Fibroblast of mammary gland (primary cell): ENCODE measurements at places on chromosomes 2 and 18.

GRCh38 chr2:142347751-142348150 lies 216.9 kb upstream of the LRP1B start:
- DNase-seq = no peak

DNA sequence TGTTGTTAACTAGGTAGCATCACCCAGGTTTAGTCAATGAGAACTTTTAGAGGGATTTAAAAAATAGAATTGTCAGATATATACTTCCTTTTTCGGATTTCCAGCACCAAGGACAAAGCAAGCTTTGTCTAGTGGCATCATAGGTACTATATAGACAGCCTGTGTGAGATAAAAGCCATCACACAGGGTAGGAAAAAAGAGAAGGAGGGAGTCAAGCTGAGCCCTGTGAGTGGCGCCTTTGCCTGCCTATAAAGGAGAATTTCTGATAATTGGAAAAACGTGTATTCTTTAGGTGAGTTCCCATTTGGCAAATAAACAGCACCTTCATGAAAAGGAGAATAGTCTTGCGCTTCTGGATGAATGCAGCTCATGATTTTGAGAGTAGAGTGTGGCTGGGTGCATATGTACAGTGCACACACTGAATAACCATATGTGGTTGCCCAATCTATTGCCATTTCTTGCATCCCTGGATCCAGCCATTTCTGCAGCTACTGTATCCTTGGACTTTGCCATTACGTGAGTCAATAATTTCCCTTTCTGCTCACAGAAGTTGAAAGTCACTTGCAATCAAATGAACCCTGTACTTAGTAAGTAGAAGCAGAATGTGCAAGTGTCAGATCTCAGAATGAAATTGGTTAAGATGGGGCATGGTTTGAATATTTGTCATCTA lies 559.9 kb upstream of the MEX3C start:
- DNase-seq = no peak

DNA sequence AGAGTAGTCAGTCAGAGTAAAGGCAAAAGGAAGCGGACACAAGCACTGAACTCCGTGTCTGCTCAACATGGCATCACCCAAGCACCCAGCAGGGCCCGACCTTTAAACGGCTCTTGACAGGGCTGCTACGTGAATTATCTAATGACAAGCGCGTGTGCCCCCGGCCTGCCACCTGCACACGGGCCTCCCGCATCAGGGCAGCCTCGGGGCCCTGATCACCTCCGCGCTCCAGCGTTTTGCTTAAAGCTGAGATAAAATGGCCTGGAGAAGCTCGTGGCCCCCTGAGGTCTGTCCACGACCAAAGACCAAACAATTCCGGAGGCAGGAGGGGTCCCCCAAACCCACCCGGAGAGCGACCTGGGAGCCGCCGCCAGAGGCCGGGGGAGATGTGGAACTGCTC lies 376 bp downstream of the NDUFA10 start:
- peak; percentile 3 for DNase-seq

GRCh38 chr2:173986805-173987204 lies 21.6 kb upstream of the SP3 start:
- DNase-seq = peak; percentile 68

- DNase-seq = no peak
Measured at GRCh38 chr2:62284980-62285379, 89.1 kb downstream of the B3GNT2 start.

DNA sequence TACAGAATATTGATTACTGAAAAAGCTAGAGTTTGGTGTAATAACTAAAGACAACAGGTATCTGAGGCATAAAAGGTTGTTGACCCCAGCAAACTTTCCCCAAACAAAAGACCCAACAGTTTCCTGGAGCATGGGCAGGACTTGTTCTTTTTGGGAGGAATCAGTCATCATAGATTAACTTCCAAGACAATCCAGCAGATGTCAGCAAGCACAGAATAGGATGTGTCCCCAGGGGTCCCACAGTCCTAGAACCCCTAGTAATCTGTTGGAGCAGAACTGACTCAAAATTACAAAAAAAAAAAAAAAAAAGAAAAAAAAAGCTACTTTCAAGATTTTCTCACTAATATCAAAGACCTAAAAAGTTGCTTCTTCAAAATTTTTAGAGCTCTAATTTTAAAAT lies 564.7 kb upstream of the SLC39A10 start:
- DNase-seq = no peak

GRCh38 chr18:11808001-11808855 lies 43.0 kb upstream of the CHMP1B start:
- DNase-seq = peak; percentile 73

DNA sequence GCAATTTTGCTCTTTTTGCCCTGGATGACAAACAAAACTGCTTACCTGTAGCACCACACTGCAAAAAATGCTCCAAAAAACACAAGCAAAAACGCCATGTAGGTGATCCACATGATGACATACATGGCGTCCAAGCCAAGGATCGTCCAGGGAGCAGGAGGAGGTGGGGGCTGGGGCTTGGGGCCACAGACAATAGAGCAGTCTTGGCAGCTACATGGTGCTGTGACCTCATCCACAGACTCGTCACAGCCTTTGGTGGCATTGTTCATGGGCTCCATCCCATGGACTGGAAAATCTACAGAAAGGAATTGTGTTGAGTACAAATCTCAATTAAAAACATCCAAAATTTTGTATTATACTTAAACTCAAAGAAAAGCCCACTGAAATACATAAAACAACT lies 26.1 kb downstream of the NPC1 start:
- no peak for DNase-seq

DNA sequence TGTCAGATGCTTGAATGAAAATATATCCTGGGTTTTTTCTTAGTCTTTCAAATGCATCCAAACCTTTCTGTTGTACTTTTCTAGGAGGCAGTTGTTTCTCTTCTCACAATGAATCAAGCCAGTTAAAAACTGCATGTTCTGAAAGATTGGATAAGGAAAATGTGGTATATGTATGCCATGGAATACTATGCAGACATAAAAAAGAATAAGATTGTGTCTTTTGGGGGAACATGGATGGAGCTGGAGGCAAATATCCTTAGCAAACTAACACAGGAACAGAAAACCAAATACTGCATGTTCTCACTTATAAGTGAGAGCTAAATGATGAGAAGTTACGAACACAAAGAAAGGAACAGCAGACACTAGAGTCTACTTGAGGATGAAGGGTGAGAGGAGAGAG lies 51.7 kb upstream of the MAPK4 start:
- DNase-seq = no peak

DNA sequence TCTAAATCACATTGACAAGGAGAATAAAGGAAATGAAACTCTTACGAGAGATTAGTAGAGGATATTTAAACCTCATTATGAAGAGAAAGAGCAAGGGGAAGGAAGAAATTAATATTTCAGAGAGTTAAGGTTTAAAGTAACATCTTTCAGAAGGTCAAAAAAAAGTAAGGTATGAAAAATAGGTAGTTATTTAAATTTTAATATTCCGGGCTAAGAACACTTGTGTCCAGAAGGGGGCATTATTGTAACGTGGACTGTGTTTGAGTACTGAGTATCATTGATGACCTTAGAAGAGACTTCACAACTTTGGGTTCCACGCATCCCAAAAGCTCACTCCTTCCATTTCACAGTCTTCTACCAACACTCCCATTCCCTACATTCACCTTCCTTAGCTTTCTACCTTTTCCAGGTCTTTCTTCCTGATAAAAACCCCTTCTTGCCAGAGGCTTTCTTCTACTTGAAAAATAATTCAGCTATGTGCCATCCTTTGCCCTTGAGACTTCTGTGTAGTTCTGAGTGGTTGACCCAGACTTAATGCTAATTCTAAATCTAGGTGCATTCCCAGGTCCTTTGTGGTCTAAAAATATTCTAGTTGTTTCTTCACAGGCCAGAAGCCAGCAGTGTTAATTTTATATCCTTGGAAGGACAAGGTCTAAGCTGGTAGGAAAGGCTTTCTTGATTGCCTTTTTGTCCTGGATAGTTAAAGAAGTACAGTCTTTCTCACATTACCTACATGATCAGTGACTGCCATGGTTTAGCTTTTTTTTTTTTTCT lies 16.5 kb downstream of the DYNC1I2 start:
- DNase-seq = peak; percentile 56

DNA sequence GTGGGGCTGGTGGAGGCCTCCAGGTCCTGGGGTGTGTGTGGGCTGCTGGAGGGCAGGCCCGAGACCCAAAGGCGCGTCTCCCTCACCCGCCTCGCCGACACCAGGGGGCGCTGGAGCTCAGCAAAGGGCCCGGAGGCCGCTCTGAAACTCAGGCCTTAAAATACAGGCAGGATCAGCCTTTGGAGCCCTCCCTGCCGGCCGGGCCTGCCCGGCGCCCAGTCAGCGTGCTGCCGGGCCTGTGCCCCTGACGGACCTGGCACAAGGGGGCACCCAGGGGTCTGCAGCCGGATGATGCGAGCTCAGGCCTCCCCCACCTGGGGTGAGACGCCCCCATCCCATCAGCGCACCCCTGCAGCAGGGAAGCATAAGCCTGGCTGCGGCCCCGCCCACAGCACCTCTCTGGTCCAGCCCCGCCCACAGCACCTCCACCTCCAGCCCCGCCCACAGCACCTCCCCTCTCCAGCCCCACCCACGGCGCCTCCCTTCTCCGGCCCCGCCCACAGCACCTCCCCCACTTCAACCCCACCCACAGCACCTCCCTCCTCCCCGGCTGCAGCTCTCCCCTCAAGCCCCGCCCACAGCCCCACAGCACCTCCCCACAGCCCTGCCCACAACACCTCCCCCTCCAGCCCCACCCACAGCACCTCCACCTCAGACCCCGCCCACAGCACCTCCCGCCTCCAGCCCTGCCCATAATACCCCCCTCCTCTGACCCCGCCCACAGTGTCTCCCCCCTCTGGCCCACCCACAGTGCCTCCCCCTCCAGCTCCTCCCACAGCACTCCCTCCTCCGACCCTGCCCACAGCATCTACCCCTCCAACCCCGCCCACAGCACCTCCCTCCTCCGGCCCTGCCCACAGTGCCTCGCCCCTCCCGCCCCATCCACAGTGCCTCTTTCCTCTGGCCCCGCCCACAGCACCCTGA lies 92.8 kb upstream of the OTOS start:
- DNase-seq = peak; percentile 76

GRCh38 chr2:208407667-208408066 lies 1.1 kb downstream of the PTH2R start:
- DNase-seq = peak; percentile 22

DNA sequence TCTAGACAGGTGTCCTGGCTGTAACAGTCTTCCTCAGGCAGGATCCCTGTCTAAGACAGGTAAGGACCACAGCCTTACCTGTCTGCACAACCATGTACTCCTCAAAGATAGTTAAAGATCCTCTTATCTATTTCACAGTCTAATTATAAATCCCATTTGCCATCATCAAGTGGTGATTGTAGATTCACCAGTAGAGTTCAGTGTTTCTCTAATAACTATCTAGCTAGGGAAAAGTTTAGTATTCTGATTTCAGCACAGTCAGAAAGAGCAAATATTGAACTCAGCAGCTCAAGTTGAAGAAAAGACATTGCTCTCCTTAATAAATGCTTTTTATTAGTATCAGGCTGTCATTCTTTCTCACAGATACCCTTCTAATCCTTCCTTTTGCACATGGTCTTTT lies 1305.5 kb upstream of the NXPH2 start:
- peak; percentile 7 for DNase-seq

- DNase-seq = peak; percentile 95
Measured at GRCh38 chr2:65576861-65577601, 144.6 kb upstream of the SPRED2 start.

- DNase-seq = no peak
Measured at GRCh38 chr2:240208631-240209211, 68.3 kb upstream of the OTOS start.

DNA sequence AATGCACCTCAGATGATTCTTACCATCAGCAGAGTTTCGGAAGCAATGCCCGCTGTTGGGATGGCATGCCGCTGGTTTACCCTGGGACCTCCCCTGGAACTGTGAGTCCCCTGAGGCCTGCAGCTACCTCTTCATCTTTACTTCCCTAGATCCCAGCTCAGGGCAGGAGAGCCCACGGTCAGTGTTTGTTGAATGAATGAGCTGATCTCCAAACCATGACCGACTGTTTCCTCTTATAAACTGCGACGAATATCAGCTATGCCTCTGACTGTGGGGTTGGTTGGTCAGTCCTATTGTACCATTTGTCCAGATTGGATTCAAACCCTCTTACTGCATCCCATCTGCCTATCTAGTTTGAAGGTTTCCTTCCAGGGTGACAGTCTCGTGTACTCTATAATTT lies 64.4 kb downstream of the DDX1 start:
- no peak for DNase-seq

GRCh38 chr18:13493079-13493478 lies 233.3 kb downstream of the FAM210A start:
- DNase-seq = no peak

- no peak for DNase-seq
Measured at GRCh38 chr2:106122157-106122556, 71.9 kb downstream of the UXS1 start.

GRCh38 chr2:221272729-221273128 lies 299.4 kb downstream of the EPHA4 start:
- DNase-seq = no peak

GRCh38 chr2:215620528-215620927 lies 184.7 kb upstream of the FN1 start:
- DNase-seq = no peak

- peak; percentile 20 for DNase-seq
Measured at GRCh38 chr2:165067643-165068486, 112.5 kb upstream of the SLC38A11 start.

DNA sequence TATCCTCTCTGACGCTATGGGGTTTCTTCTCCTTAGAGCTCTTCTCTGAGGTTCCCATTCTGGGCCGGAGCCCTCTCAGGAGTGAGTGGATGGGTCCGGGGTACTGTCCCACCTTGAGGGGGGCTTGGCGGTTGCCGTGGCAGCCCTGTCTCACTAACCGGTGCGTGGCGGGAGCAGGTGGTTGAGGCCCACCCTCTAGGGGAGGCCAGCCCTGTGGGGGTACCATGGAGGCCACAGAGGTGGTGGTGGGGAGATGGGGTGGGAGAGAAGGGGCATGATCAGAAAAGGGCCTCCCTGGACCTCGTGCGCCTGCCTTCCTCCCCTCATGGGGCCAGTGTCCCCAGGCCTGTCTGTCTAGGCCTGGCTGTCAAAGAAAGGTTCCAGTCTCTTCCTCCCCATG lies 22.3 kb downstream of the IGFBP5 start:
- DNase-seq = no peak

GRCh38 chr2:36493306-36493705 lies 104.7 kb downstream of the FEZ2 start:
- DNase-seq = no peak

- peak; percentile 94 for DNase-seq
Measured at GRCh38 chr2:201231781-201232466, 28.4 kb upstream of the CASP8 start.

DNA sequence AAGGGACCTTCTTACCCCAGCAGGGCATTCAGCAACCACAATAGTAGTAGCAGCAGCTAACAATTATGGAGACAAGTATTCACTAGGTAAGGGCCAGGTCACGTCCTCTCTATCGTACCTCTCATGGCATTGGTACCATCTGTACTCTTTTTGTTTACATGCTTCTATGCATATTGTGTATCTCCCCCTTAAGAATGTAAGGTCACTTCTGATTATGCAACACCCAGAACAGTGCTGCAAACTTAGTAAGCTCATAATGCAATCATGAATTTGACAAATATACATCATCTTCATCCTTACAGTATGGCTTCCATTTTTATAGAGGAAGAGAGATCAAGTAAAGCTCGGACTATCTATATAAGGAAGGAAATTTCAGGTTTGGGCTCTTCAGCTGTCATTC lies 46.1 kb downstream of the SPRED2 start:
- no peak for DNase-seq
